B cell (primary cell): ENCODE measurements at places on chromosomes 1 and 21. TPM values are rescaled to one million over a fixed set of nuclear protein-coding genes. Genes with fewer than 3 reads are reported as not detected.

DNA sequence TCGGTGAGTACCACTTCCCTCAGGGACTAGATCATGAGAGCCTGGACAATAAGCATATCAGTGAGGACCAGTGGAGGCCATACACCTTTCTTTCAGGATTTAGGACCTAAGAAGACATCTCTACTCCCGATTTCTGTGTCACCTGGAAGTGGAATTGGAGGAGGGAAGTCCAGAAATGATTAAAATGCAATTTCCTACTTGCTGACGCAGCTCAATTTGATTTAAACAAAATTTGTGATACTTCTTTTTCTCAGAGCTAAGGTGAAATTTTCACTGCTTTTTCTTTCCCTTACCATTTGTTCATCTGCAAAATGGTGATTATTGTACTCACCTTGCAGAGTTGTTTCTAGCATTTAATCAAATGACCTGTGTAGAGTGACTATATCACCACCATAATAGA lies 38.8 kb upstream of the BTG3 start:
- no peaks in the 10 kb centered on the region for H3K4me1 ChIP-seq
- H3K27ac ChIP-seq: no peak overlapping the region

- H3K36me3 ChIP-seq: no peaks in the 10 kb centered on the region
- H3K4me3 ChIP-seq: no peak overlapping the region
- no peak overlapping the region for H3K27ac ChIP-seq
- peaks cover 10% of the 10 kb centered on the region for H3K4me1 ChIP-seq
- H3K27me3 ChIP-seq: no peaks in the 10 kb centered on the region
Observed at GRCh38 chr1:15260418-15261154, 13.6 kb downstream of the FHAD1 start.

GRCh38 chr1:56816909-56817308 lies 2.3 kb downstream of the FYB2 start:
- no peak for DNase-seq
- H3K4me1 ChIP-seq: no peaks in the 10 kb centered on the region
- peaks cover 5% of the 10 kb centered on the region for H3K27me3 ChIP-seq
- H3K4me3 ChIP-seq: no peak overlapping the region

GRCh38 chr21:37655611-37656300 lies 260.5 kb downstream of the KCNJ6 start:
- H3K36me3 ChIP-seq: no peaks in the 10 kb centered on the region
- peaks cover 4% of the 10 kb centered on the region for H3K27me3 ChIP-seq
- no peaks in the 10 kb centered on the region for H3K4me1 ChIP-seq
- H3K27ac ChIP-seq: no peak overlapping the region
- DNase-seq: no peak

GRCh38 chr1:247329097-247329617 lies 2.5 kb downstream of the ZNF496 start:
- H3K27ac ChIP-seq: no peak overlapping the region
- H3K36me3 ChIP-seq: peaks cover 9% of the 10 kb centered on the region
- H3K27me3 ChIP-seq: no peaks in the 10 kb centered on the region
- DNase-seq: no peak
- peaks cover 15% of the 10 kb centered on the region for H3K4me1 ChIP-seq

The AMY1A gene
- not detected in 2 replicates for total RNA-seq
